Fibroblast of upper back skin (primary cell): ENCODE measurements at places on chromosomes 4 and X.

GRCh38 chr4:140195806-140196205, 41.8 kb upstream of the MAML3 start:
- DNase-seq = no peak

GRCh38 chr4:52037689-52038102, 403 bp downstream of the SGCB start:
- DNase-seq = peak; percentile 27

DNA sequence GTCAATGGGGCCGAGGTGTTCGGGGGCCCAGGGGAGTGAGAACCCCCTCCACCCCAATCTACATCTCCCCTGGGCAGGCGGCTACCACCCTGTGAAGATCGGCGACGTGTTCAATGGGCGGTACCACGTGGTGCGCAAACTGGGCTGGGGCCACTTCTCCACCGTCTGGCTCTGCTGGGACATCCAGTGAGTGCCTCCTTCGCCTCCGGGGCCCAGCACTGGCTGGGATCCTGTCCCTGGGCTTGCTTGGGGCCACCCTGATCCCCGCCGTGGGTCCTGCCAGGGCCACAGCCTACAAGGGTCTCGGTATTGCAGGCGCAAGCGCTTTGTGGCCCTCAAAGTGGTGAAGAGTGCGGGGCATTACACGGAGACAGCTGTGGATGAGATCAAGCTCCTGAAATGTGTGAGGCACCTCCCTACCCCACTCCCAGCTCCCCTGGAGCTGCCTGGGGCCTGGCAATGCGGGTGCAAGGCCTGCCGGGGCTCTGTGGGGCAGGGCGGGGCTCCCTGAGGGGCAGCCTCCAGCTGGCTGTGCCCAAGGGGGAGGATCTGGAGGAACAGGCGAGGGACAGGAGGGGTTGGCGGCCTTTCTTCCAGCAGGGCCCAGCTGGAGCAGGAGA, 697 bp downstream of the SRPK3 start:
- no peak for DNase-seq

GRCh38 chrX:135484641-135485289, 35.7 kb upstream of the INTS6L start:
- DNase-seq = peak; percentile 48

DNA sequence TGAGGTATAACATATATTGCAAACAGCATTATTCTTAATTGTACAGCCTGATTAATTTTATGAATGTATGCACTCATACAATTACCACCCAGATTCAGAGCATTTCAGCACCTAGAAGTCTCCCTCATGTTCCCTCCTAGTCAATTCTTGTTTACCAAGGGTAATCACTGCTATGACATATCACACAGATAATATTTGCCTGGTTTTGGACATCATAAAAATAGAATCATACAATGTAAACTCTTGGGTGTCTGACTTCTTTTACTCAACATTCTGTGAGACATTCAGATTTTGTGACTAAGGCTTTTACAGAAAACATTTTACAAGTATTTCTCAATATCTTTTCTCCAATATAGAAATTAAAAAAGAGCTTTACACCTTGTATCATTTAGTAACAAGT, 66.9 kb downstream of the PTPN13 start:
- no peak for DNase-seq

GRCh38 chr4:70687392-70687791, 940 bp upstream of the UTP3 start:
- DNase-seq = no peak

DNA sequence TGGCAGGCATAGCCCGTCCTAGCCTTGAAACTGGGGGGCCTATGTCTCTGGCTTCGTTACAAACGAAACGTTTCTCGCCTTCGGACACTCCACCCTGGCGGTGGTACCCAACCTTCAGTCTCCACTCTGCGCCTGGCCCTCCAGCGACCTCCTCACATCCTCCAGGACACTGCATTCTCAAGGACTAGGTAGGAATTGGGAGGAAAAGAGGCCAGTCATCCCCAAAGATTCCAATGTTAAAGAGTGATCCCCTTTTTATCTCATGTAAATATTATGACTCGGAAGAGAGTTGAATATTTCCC, 2.1 kb upstream of the NKX6-1 start:
- no peak for DNase-seq

- no peak for DNase-seq
Observed at GRCh38 chr4:141705747-141706377, 69.5 kb downstream of the IL15 start.

GRCh38 chr4:71270901-71271300, 67.9 kb upstream of the SLC4A4 start:
- DNase-seq = peak; percentile 62

- DNase-seq = peak; percentile 10
Observed at GRCh38 chr4:148634476-148634875, 192.3 kb upstream of the NR3C2 start.

GRCh38 chr4:159979953-159980352, 877.1 kb downstream of the RAPGEF2 start:
- no peak for DNase-seq

- no peak for DNase-seq
Observed at GRCh38 chr4:165299399-165300060, 27.9 kb upstream of the MSMO1 start.

- DNase-seq = no peak
Observed at GRCh38 chrX:150648296-150648940, 44.8 kb upstream of the MTMR1 start.

DNA sequence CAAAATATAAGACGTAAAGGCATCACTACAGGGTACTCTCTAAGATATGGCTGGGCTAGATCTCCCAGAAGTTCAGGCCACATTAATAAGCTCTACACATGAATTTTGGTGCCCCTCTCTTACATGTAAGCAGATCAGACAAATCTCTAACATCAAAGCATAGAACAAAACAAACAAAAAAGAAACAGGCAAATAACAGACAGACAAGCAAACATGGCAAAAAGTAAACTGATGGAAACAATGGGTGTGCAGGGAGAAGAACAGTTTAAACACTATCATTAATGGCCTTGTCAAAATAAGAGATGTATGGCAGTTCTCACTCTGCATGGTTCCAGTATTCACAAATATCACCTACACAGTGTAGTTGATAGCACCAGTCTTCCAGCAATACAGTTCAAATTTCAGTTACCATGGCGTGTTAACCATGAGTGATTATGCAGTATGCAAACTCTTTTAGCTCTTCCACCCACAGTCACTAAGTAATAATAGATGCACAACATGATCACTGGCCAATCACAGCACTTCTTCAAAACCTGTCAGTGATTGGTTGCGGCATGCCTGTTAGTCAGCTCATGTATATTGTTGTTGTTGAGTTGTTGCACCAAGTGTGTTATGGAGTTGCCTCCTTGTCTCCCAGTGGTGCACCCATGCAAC, 110.7 kb upstream of the TLR3 start:
- no peak for DNase-seq

- DNase-seq = no peak
Observed at GRCh38 chr4:48047421-48047844, 30.9 kb downstream of the NIPAL1 start.

- no peak for DNase-seq
Observed at GRCh38 chr4:182825786-182826185, 91.4 kb downstream of the DCTD start.

DNA sequence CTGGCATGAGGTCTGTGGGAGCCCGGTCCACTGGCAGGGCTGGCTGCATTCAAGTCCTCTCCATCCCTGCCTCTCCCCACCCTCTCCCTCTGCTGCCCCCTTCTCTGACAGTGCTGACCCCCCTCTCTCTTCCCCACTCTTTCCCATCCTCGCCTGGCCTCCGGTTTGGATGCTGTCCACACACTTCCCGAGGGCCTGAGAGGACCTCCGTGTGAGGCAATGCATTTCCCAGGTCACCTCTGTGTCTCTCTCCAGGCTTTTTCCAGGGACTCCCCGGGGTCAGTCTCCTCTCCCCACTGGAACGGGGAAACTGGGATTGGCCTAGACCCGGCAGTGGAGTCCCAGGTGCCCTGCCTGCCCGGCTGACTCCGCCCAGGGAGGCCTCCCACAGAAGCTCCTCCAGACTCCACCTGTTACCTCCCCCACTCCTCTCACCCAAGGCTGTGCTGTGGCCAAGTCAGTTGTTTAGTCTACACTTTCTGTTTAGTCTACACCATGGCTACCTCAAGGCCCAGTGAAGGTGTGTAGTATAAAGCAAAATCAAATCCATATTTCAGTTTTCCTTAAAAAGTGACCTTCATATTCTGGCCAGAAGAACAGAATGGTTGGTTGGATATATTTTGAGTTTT, 146.8 kb downstream of the PTTG2 start:
- DNase-seq = no peak

DNA sequence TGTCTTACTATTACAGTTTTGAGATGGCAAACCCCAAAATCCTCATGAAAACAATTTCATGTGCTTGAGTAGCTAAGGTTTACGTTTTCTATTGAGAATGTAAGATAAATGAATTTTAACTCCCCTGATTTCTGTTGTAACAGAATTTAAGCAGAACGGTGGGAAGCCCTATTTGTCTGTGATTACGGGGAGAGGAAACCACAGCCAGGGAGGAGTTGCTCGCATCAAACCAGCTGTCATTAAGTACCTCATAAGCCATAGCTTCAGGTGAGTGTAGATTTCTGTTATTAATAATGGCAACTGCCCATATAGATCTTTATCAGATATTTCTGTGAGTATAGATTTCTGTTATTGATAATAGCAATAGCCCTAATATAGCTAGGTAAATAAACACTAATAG, 44.2 kb upstream of the RHOH start:
- DNase-seq = no peak

DNA sequence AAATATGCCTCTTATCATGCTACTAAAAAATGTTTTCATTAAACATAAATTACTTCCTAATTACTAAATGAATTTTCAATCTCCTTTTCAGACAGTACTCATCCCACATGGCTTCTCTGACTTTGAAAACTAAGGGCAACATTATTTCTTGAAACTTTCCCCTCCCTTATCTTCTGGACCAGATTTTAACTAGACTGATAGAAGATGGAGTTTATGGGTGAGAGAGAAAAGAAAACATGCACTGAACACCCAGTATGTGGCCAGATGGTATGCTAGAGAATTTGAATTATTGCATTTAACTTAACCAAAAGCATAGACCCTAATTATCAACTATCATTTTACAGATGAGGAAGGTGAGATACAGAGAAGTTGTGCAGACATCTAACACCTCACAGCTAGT, 16.8 kb downstream of the CNOT6L start:
- DNase-seq = no peak

GRCh38 chrX:143306991-143307937, 210.0 kb downstream of the SPANXN3 start:
- no peak for DNase-seq

DNA sequence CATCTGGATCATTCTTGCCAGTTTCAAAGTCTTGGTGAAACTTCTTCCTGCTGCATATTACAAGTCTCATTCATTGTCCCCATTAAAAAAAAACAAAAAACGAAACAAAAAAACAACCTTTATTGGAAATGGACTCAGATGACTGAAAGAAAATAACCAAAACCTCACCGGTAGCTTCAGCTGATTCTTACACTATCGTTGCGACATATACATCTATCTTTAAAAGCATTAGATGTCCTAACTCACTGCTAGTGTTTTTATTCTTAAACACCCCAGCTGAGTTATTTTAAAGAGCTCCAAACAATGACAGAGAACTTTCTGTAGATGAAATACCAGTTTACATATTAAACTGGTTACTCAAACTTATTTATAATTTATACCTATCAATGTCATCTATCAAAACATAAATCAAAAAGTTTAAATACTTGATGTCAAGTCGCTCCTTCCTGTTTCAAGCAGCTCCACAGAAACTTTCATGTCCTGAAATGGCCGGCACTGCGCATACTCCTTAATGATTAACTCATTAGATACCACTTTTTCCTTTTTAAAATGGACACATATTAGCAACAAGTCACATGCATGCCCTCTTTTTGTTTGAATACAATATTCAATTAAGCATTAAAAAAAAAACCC, 87.2 kb downstream of the HPRT1 start:
- no peak for DNase-seq

DNA sequence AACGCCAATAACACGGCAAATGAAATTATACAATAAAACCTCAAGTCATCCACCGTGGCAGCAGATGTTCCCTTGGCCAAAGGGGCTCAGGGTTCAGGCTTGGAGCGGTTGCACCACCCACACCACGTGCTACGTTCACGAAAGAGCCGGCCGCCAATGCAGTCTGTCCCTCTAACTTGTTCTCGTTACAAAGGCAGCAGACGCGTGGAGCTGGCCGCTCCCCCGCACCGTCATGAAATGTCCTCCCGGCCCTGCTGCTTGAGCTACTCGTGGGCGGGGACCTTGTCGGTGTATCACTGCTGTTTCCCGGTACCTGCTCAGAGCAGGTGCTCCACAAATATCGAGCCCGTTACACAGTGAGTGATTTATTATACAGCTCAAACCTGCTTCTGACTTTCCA, 36.4 kb upstream of the MAN2B2 start:
- no peak for DNase-seq

GRCh38 chr4:2688281-2688680, 67.9 kb downstream of the TNIP2 start:
- no peak for DNase-seq

- DNase-seq = no peak
Observed at GRCh38 chr4:82989575-82990429, 20.8 kb downstream of the LIN54 start.

DNA sequence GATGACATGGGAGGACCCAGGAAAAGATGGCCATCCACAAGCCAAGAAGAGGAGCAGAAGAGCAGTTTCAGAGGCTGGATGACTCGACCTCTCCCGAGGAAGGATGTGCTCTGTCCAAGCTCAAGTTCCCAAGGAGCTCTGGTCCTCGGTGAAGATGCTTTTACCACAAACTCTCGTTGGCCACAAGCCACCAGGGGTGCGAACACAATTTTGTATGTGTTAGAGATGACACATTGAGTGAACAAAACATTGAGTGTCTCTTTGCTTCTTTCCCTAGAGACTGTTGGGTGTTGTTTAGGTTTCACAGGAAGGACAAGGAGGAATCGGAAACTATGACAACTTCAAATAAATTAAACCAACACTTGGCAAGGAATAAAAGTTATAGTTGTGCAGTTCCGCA, 26.3 kb downstream of the FGFBP1 start:
- DNase-seq = no peak

GRCh38 chr4:90120037-90120436, 7.2 kb upstream of the CCSER1 start:
- no peak for DNase-seq

GRCh38 chr4:95129821-95130311, 372.1 kb downstream of the BMPR1B start:
- DNase-seq = peak; percentile 100

DNA sequence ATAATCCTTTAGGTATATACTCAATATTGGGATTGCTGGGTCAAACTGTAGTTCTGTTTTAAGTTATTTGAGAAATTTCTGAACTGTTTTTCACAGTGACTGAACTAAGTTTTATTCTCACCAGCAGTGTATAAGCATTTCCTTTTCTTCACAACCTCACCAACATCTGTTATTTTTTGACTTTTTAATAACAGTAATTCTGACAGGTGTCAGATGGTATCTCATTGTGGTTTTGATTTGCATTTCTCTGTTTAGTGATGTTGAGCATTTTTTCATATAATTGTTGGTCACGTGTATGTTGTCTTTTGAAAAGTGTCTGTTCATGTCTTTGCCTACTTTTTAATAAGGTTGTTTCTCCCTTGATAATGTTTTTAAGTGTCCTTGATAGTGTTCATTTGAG, 112.6 kb downstream of the LINC00632 start:
- no peak for DNase-seq

- no peak for DNase-seq
Observed at GRCh38 chrX:135505351-135505750, 15.1 kb upstream of the INTS6L start.

GRCh38 chr4:107654694-107655093, 65.3 kb downstream of the PAPSS1 start:
- peak; percentile 61 for DNase-seq

- no peak for DNase-seq
Observed at GRCh38 chr4:183857040-183857439, 48.1 kb upstream of the STOX2 start.

- no peak for DNase-seq
Observed at GRCh38 chr4:158581161-158581560, 59.5 kb downstream of the RXFP1 start.
